ENCODE measurements at places on chromosomes 13 and 19.

DNA sequence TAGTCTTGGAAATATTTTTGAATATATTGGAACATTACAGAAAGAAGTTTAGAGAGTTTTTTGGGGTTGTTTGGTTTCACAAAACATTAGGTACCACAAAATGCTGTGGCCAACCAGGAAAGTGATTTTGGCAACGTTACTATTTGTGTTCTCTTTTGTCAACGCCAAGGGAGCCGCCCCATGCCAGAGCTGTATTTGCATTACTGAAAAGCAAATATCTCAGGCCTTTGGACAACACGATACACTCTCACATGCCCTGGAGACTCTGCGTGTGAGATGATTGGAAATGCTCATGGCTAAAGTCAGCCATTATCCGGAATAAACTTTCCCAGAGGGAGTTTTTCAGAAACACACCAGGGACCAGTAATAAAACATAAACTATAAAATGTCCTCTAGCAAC, 324.6 kb downstream of the SHISA2 start:
- no peak for DNase-seq

GRCh38 chr19:28312269-28312668, 900.7 kb downstream of the UQCRFS1 start:
- no peak for DNase-seq

DNA sequence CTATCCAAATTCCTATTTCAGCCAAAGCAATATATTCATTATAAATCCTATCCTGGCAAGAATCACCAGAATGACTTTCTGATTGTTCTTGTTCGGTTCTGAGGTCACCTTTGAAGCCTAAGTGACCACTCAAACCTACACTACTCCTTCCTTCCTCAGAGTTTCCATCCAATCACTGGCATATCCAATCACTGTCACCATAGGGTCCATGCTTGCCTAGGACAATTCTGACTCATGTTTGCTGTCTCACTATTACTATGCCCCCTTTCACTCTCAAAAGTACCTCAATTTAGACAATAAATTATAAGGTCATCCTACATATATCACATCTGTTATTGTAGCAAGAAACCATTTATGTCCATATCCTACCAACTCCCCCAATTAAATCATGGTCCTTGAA, 58.9 kb downstream of the UBL3 start:
- no peak for DNase-seq

DNA sequence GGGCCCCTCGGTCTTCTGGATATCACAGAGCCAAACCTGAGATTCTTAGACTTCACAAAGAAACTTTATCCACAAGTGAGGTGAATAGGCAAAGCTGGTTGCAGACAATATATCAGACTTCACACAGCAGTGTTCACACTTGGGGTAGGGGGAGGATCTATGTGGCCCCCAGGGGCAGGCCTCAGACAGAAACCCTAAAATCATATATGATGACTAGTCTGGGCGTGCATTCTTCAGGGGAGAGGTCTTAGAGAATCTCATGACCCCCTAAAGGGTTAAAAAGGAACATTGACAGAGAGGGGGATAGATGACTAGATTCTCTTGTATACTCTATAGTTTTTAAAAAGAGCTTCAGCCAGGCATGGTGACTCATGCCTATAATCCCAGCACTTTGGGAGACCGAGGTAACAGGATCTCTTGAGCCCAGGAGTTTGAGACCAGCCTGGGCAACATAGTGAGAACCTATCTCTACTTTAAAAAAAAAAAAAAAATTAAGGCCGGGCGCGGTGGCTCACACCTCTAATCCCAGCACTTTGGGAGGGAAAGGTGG, 2.8 kb downstream of the TYROBP start:
- DNase-seq = no peak

GRCh38 chr13:26037302-26037701, 14.5 kb downstream of the SHISA2 start:
- DNase-seq = no peak

GRCh38 chr13:113357529-113357928, 6.4 kb downstream of the GRTP1 start:
- no peak for DNase-seq

DNA sequence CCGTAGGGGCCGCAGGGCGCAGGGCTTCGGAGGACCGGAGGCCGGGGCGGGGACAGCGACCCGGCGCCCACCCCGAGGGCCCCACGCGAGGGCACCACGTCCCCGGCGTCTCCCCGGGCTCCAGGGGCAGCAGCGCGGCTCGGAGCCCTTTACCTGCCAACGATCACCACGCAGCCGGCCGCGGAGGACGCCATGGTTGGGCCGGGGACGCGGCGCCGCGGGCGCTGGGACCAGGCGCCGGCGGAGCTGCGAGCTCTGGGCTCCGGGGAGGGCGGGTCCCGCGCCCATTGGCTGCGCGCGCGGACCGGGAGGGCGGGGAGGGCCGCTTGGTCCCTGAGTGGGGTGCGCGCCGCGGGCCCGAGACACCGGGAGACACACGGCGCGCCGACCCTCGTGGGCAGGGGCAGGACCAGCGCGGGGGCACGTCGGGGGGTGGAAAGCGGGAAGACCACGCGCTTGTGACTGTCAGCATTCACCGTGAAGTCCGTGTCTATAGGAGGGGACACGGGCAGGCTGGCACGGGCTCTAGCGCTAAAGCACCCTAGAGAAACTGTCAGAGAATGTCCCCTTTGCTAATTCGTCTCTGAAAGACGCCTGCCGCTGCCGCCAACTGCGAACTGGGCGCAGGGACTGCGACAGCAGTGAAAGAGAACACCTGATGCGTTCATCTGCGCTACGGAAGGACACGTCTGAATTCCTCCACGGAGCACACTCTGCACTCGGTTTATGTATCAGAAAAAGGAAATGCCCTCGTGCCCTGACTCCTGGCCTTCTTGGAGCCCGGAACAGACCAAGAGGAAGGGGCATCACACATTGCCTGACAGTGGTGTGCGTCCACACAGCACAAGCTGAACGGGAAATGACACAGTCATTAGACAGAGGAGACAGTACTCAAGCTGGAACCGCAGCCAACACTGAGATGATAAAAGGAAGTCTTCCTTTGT, at the start of gene CRYL1:
Gene CRYL1 (minus strand): TSS at position 257 of the 944 bp plus-strand sequence. CDS start 63 bp downstream, at position 194.
- DNase-seq = peak; percentile 44

DNA sequence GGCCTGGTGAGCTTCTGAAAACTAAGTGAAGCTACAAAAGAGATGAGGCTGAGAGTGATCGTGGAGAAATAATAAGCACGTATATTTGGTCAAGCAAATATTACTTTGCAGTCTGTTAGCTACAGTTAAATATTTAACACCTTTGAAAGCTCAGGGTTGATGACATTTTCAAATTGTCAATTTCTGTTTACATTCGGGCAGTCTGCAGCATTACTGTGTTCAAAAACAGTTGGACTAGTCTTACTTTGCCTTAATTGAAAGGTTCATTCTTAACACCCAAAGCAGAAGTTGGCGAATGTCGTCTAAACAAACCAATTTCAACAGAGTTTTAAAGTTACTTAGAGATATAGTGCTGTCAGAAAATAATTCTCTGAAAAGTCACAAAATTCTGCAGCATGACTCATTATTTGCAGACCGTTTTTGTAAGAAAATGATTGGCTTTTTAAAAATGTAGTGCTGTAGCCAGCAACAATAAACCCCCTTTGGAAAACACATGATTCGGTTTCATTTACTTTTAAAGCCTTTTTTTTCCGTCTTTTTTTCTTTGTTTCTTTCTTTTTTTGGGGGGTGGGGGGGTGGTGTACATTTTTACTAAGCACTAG, 549.0 kb downstream of the GPC6 start:
- no peak for DNase-seq

DNA sequence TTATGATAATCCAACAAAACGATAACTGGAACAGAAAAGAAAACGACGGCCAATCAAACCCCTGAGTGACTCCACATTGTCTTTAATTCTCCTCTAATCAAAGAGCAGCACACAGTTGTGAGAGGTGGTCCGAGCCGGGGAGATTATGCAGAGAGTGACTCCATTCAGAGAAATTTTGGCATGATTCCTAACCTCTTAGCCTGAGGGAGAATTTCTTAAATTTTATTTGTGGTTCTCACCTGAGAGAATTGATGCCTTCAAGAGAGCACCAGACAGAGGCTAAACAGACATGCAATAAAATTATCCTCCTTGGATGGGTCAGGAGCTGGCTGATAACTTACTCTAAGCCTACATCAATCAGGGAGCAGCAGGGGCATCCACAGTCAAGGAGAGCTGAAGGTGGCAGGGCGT, 310.0 kb upstream of the KLF12 start:
- DNase-seq = no peak

- DNase-seq = peak; percentile 98
Observed at GRCh38 chr19:58558623-58559274, 338 bp upstream of the UBE2M start.

DNA sequence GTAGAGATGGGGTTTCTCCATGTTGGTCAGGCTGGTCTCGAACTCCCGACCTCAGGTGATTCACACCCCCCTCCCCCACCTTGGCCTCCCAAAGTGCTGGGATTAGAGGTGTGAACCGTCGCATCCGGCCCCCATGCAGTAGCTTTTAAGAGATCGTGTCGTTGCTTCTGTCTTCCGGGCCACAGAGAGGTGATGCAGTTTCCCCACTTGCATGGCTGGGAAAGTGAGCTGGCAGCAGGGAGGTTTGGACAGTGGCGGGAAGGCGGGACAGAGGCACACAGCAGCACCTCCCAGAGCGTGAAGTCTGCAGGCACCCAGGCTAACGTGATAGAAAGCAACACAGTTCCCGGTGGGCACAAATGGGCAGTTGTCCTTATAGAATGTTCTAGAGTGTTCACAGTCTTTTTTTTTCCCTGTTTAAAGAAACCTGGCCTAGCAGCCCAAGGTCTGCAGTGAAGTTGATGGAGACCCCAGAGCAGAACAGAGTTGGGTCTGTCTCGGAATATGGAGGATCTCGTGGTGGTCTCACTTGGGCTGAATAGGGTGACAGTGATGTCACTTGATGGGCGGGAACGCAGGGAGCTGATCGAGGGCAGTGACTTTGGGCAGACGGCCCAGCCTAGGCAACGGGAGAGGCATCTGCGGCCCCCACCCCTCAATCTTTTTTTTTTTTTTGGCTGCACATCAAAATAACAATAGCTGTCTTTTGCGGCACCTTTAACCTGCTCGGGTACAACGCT, 4.9 kb downstream of the UHRF1 start:
- DNase-seq = no peak

All from stimulated activated CD8-positive, alpha-beta memory T cell treated with anti-CD3 and anti-CD28 coated beads, Interleukin-2, amount 100 ng/mL, for 1 hour (primary cell).